Glomerular endothelial cell (primary cell): ENCODE measurements at places on chromosomes 1 and 21.

DNA sequence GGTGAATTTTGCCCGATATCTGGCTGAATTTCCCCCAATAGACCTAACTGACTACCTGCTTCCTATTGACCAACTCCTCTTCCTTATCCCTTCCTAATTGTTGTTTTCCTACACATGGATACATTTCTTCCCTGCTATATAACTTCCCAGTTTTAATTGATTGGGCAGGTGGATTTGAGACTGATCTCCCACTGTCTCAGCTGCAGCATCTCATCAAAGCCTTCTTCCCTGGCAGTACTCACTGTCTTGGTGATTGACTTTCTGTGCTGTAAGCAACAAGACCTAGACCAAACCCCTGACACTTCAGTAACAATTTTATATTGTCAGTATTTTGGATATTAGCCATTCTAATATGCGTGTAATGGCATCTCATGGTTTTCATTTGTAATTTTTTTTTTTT, 11.3 kb upstream of the PLA2G2A start:
- DNase-seq = no peak

- DNase-seq = no peak
Observed at GRCh38 chr21:37631319-37632117, 264.9 kb downstream of the DYRK1A start.

GRCh38 chr1:1318777-1319645, 5.4 kb downstream of the INTS11 start:
- DNase-seq = no peak

- no peak for DNase-seq
Observed at GRCh38 chr1:233652526-233652925, 38.6 kb downstream of the KCNK1 start.

GRCh38 chr1:29413661-29414060, 177.3 kb downstream of the PTPRU start:
- no peak for DNase-seq

GRCh38 chr1:222062640-222063039, 320.8 kb upstream of the DUSP10 start:
- no peak for DNase-seq

DNA sequence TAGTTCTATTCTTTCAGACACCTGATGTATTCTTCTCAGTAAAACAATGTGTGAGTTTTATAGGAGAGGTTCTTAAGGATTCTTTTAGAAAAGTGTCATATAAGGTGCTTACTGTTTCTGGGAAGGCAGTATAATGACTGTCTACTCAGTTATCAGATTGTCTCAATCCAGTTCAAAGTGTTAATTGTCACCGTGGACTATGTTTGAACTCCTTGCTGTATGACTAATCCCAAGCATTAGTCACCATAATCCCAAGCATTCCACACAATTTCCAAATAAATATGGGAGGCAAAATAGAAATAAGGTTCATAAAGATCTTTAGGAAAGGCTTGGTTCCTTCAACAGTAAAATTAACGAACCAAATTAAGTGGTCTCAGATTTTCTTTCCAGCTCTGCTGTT, 342.1 kb upstream of the NR5A2 start:
- peak; percentile 77 for DNase-seq

DNA sequence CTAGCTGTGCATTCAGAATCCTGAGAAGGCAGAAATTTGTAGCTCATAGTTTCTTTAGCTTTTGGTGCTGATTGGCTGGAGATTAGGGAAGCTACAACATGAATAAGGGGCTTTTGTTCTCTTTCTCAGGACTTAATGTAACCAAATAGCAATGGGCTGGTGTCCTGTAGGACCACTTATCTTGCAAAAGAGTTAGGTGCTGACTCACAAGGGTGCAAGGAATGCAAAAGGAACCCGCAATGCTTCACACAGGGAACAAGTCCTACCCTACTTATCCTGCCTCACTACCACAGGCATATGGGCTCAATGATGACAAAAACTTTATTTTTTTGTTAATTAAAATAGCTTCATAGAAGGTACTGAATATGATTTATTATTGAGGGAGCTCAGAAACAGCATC, 541.5 kb downstream of the AMY1C start:
- no peak for DNase-seq

- DNase-seq = no peak
Observed at GRCh38 chr1:23422241-23422877, 2.2 kb downstream of the TCEA3 start.

DNA sequence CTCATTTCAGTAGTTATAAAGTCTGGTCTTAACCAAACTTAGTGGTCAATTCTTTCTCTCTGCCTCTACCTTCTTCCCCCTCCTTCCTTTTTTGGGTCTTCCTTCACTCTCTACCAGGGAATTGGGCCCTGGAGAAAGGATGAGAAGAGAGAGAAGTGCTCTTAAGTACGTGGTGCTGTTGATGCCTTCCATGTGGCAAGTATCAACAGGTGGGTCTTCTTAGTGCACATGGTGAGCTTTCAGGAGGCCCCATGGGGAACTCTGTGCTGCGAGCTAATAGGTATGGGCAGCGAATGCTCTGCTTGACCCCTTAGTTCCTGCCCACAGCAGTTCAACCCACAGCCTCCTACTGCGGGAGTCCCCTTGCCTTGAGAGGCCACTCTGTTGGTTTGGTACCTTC, 39.4 kb upstream of the LMX1A start:
- no peak for DNase-seq

DNA sequence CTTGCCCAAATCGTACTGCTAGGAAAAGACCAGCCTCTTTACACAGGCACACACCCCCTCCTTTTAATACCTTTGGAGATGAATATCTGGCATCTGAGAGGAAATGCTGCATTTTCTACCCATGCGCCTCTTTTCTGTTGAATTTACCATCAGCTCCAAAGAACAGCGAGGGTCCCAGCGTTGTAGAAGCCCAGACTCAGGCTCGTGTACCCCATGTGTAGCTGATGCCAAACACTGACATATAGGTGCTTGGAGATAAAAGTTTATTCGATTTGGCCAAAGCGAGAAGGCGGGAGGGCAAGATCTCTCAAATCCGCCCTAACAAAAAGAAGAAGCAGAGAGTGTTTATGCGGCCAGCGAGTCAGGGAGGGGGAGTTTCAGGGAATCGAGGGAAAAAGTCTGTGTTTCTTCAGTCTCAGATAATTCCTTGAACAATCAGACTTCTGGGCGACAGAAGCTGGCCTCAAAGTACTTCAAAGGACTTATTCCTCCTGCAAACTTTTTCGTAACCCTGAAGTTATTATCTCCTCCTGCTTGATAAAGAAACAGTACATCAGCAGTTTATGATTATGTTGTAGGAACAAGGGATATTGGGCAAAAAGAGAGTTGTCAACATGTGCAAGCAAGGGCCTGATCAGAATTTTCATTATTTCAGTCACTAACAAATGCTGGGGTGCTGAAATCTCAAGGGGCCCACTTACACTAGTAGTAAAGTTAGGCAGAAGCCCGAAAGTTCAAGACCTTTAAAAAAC, 642 bp upstream of the CREG1 start:
- DNase-seq = no peak

DNA sequence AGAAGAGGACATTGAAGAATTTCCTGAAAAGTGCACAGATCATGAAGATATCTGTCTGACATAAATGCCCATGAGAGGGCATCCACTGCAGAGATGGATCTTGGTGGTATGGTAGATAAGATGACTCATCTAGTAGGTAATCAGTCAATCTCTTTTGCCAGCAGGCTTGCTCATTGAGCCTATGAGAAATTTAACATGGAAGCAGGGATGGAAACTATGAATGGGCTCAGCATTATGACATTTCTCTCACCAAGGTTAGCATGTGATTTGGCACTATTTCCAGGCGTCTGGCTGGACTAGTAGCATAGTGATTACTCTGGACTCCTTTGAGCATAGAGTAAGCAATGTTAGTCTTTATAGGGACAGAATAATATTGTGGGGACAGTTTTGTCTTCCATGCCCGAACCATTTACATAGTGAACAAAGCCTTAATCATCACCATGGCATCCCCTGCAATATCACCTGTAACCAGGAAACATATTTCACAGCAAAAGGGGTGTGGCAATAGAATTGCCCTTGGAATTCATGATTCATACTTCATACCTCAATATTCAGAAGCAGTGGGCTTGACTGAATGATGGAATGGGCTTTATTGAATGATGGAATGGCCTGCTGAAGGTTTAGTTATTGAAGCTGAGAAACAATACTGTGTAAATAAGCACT, 7.3 kb downstream of the OR2C3 start:
- DNase-seq = no peak

DNA sequence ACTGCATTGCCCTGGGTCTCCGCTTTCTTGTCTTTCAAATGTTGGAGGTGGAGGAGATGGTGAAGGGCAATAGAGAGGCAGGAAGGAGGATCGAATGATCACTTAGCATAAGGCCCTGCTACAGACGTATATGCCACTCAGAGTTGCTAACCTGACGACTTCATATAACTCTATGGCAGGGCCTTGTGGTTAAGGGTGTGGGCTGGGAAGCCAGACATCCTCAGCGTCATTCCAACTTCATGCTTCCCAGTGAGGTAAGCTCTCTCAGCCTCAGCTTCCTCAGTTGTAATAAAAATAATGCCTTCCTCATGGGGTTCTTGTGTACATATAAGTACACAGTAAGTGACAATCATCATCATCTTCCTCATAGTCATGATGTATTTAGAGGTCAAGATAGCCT, 54.6 kb downstream of the CASQ2 start:
- no peak for DNase-seq

GRCh38 chr1:115879977-115880376, 39.1 kb upstream of the NHLH2 start:
- DNase-seq = no peak

- no peak for DNase-seq
Observed at GRCh38 chr1:196660852-196661251, 9.0 kb downstream of the CFH start.

DNA sequence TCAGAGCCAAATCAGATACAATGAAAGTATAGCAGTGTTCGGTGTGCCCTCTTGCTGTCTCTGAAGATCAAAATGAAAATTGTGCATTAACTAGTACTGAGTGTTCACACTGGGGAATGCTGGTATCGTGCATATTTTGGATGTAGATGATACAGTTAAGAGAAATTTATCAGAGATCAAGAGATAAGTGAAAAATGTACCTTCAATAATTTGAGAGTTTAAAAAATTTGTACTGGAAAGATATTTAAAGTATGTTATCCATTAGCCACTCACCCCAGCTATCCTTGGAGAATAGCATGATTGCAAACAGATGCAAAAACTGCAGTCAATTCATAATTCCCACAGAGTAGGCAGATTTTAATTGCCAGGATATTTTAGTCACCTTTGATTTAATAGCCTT, 56.4 kb downstream of the GREM2 start:
- no peak for DNase-seq

DNA sequence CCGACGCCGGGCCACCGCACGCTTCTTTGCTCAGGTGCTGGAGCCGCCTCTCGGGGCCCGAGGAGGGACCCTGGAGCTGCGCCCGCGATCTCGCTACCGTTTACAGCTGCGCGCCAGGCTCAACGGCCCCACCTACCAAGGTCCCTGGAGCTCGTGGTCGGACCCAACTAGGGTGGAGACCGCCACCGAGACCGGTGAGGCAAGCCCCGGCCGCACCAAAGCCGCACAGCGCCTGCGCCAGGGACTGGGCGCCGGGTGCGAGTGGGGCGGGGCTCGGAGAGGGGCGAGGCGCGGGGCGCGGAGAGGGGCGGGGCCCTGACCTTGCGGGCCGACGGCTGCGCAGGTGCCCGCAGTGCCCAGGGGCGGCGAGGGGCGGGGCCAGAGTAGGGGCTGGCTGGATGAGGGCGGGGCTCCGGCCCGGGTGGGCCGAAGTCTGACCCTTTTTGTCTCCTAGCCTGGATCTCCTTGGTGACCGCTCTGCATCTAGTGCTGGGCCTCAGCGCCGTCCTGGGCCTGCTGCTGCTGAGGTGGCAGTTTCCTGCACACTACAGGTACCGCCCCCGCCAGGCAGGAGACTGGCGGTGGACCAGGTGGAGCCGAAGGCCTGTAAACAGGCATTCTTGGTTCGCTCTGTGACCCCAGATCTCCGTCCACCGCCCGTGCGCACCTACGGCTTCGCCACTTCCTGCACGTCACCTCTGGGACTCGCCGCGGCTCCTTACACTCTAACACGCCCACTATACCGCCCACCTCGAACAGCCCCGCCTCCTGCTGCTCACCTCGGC, 9.8 kb upstream of the CDC20 start:
- DNase-seq = no peak

DNA sequence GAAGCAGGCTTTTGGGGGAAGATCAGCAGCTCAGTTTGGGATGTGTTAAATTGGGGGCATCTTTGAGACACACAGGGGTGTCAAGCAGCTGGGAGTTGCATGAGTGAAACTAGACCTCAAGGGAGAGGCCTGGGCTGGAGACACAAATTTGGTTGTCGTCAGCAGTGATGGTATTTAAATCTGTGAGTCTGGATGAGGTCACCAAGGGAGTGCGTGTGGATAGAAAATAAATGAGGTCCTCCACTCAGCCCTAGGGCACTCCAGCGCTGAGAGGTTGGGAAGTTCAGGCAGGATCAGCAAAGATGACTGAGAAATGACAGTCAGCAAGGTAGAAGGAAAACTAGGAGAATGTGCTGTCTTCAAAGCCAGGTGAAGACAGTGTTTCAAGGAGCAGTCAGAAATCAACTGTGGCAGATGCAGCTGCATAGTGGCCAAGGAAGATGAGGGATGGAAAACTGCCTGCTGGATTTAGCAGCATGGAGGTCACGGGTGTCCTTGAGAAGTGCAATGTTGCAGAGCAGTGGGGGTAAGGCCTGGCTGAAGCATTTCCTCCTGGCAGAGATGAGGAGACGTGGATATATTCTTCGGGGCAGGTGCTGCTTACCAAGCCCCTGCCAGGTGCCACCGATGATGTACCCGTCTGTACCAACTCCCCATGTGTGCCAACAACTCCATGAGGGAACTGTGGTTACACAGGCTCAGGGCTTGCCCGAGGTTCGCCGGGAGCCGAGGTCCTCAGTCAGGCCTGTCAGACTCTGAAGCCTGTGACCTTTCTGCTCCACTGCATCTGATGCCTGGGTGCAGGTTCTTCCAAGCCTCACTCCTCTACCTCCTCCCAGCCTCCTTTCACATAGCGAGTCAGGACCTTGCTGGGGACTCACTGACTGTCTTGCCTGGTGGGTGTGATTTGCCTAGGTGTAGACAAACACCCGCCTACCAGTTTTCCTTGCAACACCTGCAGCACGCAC, 11.3 kb downstream of the MAP7D1 start:
- no peak for DNase-seq

GRCh38 chr1:154474802-154475201, 27.2 kb upstream of the TDRD10 start:
- no peak for DNase-seq

- DNase-seq = no peak
Observed at GRCh38 chr1:15411593-15412137, 2.0 kb downstream of the EFHD2 start.

- no peak for DNase-seq
Observed at GRCh38 chr1:16625497-16626408, 12.4 kb upstream of the NBPF1 start.

GRCh38 chr1:68128157-68128556, 77.7 kb upstream of the DIRAS3 start:
- no peak for DNase-seq
